H7 (cell line): ENCODE measurements at places on chromosomes 2 and 18. TPM values are rescaled to one million over a fixed set of nuclear protein-coding genes. Genes with fewer than 3 reads are reported as not detected.

GRCh38 chr2:72583376-72583775, 242.5 kb downstream of the EXOC6B start:
- DNase-seq = no peak

DNA sequence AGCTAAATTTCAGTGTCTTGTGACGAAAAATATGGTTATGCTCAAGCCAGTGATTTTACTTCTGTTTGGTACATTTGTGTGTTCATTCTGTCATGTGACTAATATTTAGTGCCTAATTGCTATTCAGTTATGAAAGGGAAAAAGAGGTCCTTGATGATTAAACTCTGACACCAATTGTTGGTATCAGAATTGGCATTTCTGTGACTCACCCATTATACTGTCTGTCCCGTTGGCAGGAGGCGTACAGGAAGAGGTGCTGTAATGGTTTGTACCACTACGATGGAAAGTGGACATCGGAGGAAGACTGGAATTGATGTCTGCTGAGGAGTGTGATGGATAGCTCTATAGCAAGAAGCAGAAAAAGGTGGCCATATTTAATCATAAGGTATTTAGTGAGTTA, 310.4 kb upstream of the CCDC68 start:
- DNase-seq = no peak

DNA sequence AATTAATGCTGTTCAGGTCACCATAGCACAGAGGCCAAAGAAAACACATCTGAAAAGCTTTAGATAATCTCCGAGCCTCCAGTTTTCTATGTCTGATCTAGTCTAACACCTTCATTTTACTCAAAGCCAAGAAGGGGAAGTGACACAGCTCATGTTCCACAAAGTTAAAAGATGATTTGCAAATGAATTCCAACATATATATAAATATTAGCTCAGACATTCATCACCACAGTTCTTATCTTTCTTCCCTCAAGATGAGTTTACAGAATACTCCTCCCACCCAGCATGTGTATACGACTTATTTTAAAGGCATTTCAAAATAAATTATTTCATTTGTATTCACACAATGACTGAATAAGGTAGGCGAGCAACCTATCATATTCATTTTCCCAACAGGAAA, 82.4 kb downstream of the AAK1 start:
- DNase-seq = no peak

DNA sequence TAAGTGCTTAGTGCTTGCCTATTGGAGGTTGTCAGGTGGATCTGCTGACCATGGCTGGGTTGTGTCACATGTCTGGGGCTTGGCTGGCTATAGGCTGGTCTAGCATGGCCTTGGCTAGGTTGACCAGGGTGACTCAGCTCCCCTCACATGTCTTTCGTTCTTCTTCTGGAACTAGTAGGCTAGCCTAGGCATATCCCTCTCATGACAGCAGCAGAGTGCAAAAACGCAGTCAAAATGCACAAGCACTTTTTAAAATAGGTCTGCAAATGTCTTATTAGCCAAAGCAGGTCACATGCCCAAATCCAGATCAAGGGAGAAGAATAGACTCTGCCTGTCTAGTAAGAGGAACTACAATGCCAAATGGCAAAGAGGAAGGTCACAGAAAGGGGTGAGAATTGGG, 179.7 kb upstream of the ACVR2A start:
- no peak for DNase-seq

DNA sequence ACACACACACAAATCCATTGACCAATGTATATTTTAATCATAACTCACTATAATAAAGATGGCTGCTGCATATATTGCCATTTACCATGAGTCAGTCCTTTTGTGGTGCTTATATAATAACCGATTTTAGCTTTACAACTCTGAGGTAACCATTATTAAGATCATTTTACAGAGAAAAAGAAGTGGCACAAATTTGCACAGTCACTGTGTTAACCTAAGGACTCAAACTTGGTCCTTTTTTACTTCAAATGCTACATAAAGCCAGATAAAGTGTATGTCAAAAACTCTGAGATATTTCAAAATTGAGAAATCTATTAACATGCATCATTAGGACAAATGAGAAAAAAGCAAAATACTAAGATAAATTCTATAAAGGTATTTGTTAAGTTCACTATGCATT, 923.7 kb downstream of the NRXN1 start:
- no peak for DNase-seq

- no peak for DNase-seq
These were observed 79.0 kb downstream of the TLK1 start for GRCh38 chr2:171081649-171082111.

- no peak for DNase-seq
These were observed 54.1 kb upstream of the ACYP2 start for GRCh38 chr2:54061272-54061671.

DNA sequence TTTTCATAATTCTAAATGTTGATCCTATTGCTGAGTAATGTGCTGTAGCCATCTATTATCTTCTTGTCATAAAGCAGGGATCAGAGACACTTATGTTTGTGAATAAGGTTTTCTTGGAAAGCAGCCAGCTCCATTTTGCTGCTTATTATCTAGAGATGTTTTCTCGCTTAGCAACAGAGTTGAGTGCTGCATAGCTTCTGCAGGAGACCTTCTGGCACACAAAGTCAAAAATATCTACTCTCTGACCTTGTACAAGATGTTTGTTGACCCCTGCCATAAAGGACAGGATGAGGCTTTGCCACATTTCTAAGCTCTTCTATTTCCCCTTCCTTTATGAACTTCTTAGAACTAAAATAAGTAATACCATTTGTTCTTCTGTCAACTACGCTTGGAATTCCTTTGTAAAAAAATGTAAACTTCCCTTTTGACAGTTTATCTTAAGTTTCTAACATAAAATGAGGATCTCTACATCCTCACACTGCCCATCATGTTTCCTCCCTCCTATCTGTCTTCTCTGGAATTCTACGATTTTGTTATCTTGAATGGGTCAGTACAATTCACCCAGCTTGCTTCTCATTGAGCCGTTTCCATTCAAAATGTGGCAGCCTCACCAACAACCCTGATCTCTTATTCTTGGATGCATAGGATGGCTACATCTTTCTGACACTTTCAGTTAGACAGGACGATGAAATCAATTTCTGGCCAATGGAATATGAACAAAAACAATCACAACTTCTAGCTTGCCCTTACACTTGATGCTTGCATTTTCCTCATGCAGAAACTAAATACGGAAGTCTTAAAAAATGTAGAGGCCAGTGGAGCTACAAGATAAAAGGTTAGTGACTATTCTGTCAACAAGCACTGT, 1377.0 kb downstream of the SUCLG1 start:
- no peak for DNase-seq

GRCh38 chr2:215460682-215461382, 25.0 kb upstream of the FN1 start:
- DNase-seq = no peak

DNA sequence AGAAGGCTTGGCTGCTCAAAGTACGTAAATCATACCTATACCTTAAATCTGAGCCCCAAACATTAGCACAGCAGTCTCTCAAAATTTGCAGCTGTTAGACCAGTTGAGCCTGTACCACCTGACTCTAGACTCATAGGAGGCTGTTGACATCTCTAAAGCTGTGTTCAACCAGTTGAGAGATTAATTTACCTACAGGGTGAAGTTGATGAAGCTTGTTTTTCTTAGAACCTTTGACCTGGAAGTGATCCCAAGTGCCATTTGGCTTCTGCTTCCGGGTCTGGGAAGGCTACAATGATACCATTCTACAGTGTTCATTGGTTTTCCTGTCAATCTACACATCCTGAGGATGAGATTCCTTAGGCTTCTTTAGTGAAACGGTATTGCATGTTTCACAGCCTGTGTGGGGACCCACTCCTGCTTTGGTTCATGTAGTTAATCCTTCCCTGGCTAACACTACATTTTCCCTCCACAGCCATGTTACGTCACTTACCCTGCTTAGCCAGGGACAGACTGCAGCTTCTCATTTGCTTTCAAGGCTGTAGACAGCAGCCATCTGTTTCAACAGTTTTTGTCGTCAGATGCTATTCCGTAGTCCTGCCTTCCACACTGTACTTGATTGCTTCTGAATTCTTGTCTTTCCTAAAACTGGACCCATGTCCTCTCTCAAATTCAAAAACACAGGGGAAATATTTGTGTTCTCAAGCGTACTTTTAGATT, 4.7 kb upstream of the IL1RL2 start:
- DNase-seq = no peak

DNA sequence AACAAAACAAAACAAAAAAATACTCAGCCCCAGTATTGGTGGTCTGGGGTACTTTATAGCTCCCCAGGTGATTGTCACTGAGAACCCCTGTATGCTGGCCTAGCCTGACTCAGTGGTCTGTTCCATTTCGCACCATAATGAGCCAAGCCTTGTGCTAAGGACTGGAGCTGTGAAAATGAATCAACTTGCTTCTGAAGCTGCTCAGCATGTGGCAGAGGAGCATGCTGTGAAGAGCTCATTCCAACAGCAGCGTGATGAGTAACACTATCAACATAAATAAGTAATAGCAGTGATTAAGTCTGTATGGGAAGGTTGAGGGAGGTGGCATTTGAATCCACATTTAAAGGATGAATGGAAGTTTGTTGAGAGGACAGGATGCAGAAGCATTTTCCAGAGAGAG, 67.2 kb upstream of the ATL2 start:
- peak; percentile 51 for DNase-seq

GRCh38 chr2:105580870-105581554, 163.7 kb upstream of the NCK2 start:
- no peak for DNase-seq

GRCh38 chr2:79432731-79433146, 80.1 kb upstream of the CTNNA2 start:
- DNase-seq = no peak

GRCh38 chr2:67899187-67899586, 163.6 kb downstream of the C1D start:
- DNase-seq = no peak

GRCh38 chr2:133732982-133733900, 165.0 kb upstream of the NCKAP5 start:
- DNase-seq = no peak

DNA sequence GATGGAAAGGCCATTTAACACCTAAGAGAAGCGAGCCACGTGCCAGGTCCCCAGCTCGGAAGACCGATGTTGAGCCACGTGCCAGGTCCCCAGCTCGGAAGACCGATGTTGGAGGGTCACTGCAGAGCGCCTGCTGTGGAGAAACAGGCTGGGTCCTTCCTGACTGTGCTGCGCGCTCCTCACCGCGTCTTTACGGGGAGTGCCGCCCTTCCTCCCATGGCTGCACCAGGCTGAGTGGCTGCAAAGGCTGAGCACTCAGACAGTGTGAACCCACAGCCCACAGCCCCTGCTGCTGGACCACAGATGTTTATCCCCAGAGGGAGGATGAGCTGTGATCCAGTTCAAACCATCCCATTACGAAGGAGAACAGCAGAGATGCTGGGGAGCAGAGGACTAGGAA, 55.7 kb downstream of the RTP5 start:
- DNase-seq = no peak

GKN2 gene
- total RNA-seq = not detected in 2 replicates

CACNB4 gene
- total RNA-seq = 0.83 and 1.7 TPM in 2 replicates

CFC1 gene
- 0.30 and 0.52 TPM in 2 replicates for total RNA-seq

RNF152 gene
- total RNA-seq = 8.8 and 8.9 TPM in 2 replicates

ATP5F1A gene
- 979 and 1,013 TPM in 2 replicates for total RNA-seq

DHX57 gene
- total RNA-seq = 16.2 and 16.3 TPM in 2 replicates
